ENCODE measurements at places on chromosomes 5 and 9. TPM values are rescaled to one million over a fixed set of nuclear protein-coding genes. Genes with fewer than 3 reads are reported as not detected.

Gene CEMIP2
- polyA plus RNA-seq = 18.3 TPM

Gene RASGEF1C
- 19.0 TPM for polyA plus RNA-seq

Gene SPATA31A3
- polyA plus RNA-seq = 5.9 TPM

Gene IFNA21
- polyA plus RNA-seq = not detected

Gene SH3PXD2B
- 20.2 TPM for polyA plus RNA-seq

Gene RC3H2
- 26.1 TPM for polyA plus RNA-seq

Gene APBA1
- polyA plus RNA-seq = 11.9 TPM

Gene ADAM19
- polyA plus RNA-seq = 3.1 TPM

Gene NIPAL4
- 0.18 TPM for polyA plus RNA-seq

Gene ADAMTS2
- 10.9 TPM for polyA plus RNA-seq

Gene DNAI1
- polyA plus RNA-seq = 109 TPM

Gene MARCHF11
- polyA plus RNA-seq = 189 TPM

Gene FAM221B
- 17.1 TPM for polyA plus RNA-seq

Gene FYB1
- 6.0 TPM for polyA plus RNA-seq

Gene FOXD4L3
- 0.18 TPM for polyA plus RNA-seq

Gene TUSC1
- 31.8 TPM for polyA plus RNA-seq

Gene INSL6
- 18.7 TPM for polyA plus RNA-seq

Gene MARVELD2
- 5.9 TPM for polyA plus RNA-seq

Gene NR3C1
- 33.2 TPM for polyA plus RNA-seq
